ENCODE measurements at places on chromosomes 2 and 18.

DNA sequence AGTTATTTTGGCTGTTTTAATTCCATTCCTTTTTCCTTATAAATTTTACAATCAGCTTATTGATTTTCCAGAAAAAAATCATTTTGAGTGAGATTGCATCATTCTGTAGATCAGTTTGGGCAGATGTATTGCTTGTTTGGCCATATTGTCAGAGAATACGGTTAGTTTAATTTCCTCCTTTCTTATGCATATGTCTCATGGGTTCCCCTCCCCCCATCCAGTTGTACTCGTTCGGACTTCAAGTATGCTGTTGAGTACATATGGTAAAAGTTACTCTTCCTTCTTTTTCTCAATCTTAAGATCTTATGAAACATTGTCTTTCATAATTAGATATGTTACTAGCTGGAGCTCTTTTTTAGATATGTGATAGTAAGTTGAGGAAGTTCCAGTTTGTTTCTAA is 131.2 kb upstream of the TTC27 start:
- DNase-seq, result no peak

GRCh38 chr2:218982586-218983262 is 2.3 kb downstream of the FEV start:
- no peak for DNase-seq

- DNase-seq, result no peak
Observed at GRCh38 chr2:86336675-86337243, 667 bp downstream of the REEP1 start.

DNA sequence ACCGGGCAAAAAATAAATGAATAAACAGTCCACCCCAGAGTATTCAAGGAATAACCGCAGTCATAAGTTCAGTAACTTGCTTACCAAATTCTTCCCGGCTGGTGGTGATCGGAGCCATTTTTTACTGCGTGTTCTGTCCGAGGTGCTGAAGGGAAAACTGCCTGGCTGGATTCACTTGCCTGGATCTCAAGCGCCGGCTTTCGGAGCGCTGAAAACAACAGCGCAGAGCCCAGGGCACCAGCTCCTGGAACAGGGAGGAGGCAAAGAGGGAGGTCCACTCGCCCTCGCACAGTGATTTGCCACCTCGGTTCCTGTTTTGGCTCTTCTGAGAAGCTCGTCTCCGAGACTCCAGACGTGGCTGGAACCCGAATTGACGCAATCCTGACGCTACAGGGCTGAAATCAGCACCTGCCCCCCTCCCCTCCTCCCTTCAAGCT is at the start of gene SYT4:
Gene SYT4 (minus strand): TSS at position 327 of the 437 bp plus-strand sequence. CDS start 209 bp downstream, at position 118.
- peak; percentile 92 for DNase-seq

- no peak for DNase-seq
Observed at GRCh38 chr2:170434900-170435621, 257.1 kb downstream of the MYO3B start.

- no peak for DNase-seq
Observed at GRCh38 chr2:50241282-50241681, 790.6 kb downstream of the NRXN1 start.

- no peak for DNase-seq
Observed at GRCh38 chr2:156116113-156116512, 216.4 kb downstream of the NR4A2 start.

DNA sequence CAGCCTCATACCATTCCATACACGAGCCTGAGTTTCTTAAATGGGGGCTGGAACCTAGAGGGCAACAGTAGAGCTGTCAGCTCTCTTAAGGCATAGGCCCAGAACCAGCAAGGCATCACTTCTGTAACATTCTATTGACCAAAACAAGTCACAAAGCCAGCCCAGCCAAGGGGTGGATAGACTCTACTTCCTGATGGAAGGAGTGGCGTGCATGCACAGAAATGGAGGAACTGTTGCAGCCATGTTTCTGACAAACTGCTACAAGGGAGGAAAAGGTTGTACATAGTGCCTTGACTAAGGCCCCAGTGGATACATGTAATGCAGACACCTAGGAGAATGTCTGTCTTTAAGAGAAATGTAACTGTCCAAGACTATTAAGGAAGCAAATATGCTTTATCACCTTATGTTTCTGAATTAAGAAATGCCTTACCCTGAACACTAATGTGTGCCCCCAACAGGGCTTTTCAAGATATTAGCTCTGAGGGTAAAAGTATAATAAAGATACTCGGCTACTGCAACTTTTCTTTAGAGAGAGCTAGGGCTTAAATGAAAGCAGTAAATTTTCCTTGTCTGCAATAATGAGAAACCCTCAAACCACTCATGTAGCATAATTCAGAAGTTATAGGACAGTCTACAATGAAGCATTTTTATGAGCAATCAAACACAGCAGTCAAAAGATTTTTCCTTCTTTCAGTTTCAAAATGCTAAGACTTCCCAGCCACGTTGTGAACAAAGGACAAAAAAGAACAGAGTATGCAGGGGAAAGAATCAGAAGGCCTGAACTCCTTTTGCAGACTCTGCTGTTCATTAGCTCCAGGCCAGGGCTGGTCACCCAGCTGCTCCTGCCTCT is 35.1 kb upstream of the CDC42EP3 start:
- no peak for DNase-seq

DNA sequence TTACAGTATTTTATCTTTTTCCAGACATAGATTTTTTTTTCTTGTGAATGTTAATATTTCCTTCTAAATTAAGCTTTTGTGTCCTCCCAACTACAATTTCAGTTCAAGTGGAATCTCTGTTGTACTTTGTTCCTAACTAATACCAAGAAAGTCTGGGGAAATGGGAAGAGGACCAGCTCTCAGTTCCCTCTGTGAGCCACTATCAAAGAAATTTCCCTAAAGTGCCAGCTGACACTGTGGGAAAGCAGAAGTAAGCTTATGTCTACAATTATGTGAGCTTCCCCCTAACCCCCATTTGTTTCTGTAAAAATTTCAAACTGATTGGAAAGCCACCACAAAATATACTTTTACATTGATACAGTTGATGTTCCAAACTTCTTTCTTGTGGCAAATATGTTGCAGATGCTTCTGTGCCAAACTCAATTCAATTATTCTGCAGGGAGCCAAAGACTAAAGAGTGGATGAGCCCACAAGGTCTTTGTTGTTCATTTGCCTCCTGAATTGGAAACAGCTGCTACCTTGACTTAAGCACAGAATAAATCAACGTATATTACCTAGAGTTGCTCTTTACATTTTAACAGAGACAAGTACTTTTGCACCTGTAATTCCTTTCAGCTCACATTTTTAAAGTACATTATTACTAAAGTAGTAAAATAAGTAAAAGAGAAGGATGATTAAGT is 306.6 kb downstream of the PTH2R start:
- DNase-seq, result no peak

- no peak for DNase-seq
Observed at GRCh38 chr2:120731175-120731574, 4.5 kb upstream of the GLI2 start.

DNA sequence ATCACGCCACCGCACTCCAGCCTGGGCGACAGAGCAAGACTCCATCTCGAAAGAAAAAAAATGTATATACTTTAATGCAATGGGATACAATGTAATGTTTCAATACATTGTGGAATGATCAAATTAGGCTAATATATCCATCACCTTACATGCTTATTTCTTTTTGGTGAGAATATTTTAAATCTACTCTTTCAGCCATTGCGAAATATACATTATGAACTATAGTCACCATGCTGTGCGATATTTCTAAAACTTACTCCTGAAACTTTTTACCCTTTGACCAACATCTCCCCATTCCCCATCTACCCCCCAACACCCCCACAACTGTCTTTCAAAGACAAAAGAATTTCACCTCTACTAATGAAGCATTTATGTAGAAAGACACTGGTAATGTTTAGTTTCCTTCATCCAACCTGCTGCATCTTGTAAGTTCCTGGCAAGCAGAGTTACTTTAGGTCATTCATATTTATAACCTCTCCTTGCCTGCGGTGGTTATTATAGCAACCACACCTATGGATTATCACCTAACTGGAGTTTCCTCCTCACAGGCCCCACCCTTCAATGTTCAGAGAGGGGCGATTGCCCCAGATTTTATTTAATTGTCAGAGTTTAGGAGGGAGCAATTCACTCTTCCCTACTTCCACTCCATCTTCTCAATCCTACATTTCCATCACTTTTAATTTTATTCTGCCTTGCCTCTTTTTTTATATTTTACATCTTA is 1.2 kb upstream of the ME2 start:
- DNase-seq, result no peak

DNA sequence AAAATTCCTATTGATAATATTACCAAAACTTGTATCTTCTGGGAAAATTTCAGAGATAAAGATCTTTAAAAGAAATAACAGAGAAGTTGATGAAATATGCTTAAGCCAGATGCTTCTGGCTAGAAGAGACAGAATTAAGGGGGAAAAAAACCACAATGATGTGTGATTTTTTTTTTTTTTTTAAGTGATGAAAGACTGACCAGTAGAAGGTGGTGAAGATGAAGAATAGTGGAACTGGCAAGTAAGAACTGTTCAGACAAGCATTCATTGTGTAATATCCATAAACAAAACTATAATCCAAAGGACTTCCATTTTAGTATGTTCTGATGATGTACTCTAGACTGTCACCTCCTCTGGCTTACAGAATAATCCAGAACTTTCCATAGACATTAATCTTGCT is 89.8 kb downstream of the INO80D start:
- DNase-seq, result no peak

DNA sequence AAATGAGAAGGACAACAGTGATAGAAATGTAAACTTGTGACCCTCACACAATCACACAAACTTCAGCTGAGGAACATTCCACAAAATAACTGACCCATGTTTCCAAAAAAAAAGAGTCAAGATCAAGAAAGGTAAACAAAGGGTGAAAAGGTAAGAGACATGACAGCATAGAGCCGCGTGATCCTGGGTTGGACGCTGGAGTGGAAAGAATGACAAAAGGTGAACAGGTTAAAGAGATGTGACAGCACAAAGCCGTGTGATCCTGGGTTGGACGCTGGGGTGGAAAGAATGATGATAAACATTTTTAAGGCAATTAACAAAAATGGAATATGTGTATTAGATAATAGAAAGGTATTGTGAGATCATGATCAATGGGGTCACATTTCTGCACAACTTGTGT is 110.3 kb downstream of the SNTG2 start:
- DNase-seq, result no peak

GRCh38 chr2:193153576-193153975 is 958.8 kb upstream of the TMEFF2 start:
- DNase-seq, result no peak

GRCh38 chr2:210782222-210782621 is 225.8 kb downstream of the CPS1 start:
- DNase-seq, result no peak

DNA sequence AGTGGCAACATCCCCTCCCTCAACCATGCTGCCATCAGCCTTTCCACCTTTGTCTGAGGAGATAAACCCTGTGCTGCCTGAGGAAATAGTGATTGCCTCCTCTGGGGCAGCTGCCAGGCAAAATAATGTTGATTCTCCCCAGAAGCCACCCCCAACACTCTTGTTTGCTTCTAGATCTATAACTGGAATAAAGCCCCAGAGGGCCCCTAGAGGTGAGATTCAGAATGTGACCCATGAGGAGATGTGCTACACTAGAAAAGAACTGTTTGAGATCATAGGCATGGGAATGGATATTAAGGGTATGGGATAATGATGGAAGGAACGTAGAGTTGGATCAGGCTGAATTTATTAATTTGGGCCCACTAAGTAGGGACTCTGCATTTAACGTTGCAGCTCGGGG is 116.3 kb upstream of the RMP24 start:
- DNase-seq, result no peak

DNA sequence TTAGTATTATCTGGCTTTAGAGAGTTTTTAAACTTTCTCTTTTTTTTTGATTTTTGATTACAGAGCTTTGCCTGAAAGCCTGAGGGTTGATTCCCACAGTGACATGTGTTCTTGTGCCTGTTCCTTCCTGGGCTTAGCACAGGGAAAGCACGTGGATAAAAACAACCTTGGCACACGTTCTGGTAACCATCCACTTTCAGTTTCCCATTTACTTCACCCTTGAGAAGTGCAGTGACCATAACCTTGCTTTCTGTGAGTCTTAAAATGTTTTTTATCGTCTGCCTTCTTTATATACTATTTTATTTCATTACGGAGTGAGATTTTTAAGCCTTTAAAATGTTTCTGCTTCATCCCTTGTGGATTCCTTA is 11.5 kb downstream of the CD226 start:
- DNase-seq, result no peak

- DNase-seq, result no peak
Observed at GRCh38 chr2:226707499-226707898, 92.1 kb downstream of the IRS1 start.

DNA sequence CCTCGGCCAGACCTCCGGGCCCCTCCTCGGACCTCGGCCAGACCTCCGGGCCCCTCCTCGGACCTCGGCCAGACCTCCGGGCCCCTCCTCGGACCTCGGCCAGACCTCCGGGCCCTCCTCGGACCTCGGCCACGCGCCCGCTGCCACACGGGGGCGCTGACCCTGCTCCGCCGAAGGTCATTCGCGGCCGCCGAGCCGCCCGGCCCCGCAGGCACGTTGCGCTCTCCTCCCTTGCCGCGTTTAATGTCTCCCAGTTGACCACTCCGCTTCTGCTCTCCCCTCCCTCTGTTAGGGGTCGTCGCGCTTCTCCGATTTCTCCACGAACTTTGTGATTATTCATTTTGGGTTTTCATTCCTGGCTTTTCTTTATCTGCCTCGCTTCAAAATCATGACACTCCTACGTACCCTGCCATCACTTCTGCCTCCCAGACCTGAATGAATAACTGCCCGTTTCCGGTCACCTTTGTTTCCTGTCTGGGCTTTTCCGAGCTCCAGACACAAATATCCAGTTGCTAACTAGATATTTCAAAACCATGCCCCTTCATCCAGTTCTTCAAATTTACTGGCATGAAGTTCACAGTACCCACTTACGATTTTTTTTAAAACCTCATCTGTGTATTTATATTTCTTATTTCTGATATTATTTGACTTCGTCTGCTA is 14.8 kb upstream of the COLEC12 start:
- DNase-seq, result no peak

DNA sequence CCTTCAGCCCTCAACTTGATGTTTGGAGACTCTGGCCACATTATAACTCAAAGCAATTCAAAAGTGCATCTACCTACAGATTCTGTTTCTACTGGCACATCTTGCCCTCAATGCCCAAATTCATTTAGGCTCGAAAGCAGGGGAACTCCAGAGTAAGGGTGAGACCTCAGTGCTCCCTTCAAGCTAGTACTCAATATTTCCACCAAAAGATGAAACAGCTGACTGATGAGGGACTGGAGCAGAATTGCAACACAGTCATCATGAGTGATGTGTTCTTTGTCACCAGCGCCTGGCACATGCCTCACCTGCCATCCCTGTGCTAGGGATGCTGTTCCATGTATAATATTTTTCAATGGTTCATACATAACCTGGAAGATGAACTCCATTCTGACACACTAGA is 247.3 kb downstream of the DSEL start:
- DNase-seq, result no peak

- no peak for DNase-seq
Observed at GRCh38 chr2:20487392-20488174, 40.7 kb downstream of the RHOB start.

DNA sequence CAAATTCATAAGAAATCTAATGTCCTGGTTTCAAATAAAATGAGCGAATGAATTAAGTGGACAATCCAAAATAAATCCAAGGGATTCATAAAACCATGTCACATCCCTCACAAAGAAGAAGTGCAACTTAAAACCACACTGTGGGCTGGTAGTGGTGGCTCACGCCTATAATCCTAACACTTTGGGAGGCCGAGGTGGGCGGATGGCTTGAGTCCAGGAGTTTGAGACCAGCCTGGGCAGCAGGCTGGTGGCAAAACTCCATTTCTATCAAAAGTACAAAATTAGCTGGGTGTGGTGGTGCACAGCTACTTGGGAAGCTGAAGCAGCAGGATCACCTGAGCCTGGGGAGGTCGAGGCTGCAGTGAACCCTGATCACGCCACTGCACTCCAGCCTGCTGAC is 25.4 kb downstream of the FAM98A start:
- DNase-seq, result no peak

- DNase-seq, result no peak
Observed at GRCh38 chr18:45458033-45458432, 157.2 kb upstream of the SLC14A2 start.
